Fibroblast of villous mesenchyme (primary cell): ENCODE measurements at places on chromosomes 5 and 9. TPM values are rescaled to one million over a fixed set of nuclear protein-coding genes. Genes with fewer than 3 reads are reported as not detected.

DNA sequence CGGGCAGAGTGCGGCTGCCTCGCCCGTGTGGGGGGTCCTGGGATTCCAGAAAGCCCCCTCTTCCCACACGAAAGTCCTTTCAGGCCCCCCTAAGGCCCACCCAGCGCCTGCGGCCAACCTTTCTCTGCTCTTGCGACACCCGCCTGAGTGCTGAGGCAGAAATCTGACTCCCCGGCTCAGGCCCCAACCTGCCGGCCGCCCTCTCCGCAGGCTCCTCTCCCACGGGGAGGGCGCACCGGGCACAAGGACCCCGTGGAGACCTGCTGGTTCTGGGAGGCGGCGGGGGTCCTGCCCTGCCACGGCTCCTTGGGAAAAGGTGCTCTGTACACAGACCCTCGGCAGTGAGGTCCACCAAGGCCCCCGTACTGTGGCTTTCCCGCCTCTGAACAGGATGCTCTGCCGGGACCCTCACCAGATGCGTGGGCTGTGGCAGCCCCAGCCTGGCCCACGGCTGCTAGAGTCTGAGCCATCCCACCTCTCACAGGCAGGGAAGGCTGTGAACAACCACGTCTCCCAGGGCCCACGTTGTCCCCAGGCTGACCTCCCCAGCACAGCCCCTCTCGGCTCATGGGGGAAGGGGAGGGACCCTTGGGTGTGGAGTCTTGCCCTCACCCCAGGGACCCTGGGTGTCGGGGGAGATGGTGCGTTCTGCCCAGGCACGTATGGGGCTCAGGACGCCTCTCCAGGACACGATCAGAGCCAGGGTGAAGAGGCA is 41.5 kb upstream of the EGFL7 start:
- DNase-seq = no peak

The RIMOC1 gene
- total RNA-seq = 18.4 and 27.6 TPM in 2 replicates

DNA sequence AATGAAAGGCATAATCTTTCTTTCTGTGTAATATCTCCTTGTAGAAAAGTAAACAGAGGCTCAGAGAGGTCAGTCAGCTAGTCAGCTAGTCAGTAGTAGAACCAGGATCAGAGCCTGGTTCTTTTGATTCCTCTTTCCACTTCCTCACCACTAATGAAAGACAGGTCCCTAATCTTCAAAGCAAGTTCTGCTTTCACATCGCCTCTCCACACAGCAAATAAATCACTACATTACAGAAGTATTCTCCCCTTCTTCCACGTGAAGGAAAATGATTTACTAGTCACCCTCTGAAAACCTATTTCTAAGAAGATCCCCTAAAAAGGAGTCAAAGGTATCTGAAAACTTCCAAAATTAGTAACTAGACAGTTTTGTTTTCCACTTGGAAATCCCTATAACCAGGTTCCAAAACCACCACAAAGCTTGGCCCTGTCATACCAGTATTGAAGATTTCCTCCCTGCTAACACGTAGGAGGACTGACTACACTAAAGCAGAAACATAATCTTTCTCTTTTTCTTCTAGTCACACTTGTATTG is 140.5 kb upstream of the TARS1 start:
- no peak for DNase-seq

DNA sequence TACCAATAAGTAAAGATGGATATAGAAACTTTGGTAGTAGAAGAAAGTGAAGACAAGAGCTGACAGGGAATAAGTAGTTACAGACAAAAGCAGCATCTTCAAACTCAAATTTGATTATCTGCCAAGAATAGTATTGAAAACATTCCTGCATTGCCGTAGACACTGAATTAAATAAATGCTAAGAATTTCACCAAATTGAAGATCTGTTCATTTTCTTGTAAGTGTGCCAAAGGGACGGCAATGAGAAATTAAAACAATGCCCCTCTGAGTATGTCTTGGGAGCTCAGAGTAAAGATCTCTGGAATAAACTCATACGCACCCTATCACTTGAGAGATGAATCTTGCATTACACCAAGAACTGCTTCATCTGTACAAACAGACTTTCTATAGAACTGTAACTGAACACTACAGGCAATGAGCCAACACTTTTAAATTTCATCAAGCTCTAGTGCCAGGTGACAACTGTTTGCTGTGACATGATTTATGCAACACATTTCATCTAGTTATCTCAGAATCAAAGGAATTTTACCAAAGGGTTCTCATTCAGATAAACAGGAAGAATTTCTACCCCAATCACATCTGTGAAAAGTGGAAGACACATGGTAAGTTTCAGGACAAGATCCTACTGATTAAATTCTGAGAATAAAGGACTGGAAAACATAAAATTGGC is 66.9 kb downstream of the RFX3 start:
- no peak for DNase-seq

DNA sequence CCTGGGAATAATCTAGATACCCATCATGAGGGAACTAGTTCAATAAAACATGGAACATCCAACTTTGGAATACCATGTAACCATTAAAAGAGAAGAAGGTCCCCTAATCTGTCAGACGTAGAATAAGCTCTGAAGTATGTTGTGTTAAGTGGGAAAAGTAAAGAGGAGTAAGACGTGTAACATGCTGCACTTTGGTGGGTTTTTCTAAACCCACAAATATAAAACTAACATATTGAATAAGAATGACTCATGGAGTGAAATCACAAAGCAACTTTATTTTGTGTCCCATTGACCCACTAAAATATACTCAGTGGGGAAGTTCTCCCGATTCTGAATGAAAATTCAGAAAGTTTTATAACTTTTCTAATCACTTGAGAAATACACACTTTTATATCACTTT is 67.9 kb upstream of the PIK3R1 start:
- DNase-seq = no peak

The FOXD4L4 gene
- under 0.01 TPM in 1 of 2 replicates, not detected in the other for total RNA-seq

GRCh38 chr9:6968271-6968670 is 210.5 kb downstream of the KDM4C start:
- DNase-seq = peak; percentile 72

DNA sequence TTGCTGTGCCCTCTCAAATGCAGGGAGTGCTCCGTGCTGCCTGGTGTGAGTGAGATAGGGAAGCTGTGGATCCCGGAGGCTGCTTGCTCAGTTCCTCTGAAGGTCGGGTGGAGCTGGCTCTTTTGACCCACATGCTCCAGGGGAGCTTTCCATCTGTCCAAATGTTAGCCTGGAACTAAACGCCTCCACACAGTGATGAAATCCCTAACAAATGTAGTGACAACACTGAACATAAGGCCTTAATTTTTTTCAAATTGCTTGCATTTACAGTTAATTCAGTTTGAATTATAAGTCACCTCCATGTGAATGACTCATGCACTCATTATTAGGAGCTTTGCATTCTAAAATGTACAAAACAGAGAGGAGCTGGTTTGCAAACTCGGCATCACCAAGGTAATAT is 27.0 kb downstream of the PRDM6 start:
- peak; percentile 38 for DNase-seq

The UBE2QL1 gene
- total RNA-seq = not detected in 2 replicates

The SLC31A2 gene
- 11.6 and 23.3 TPM in 2 replicates for total RNA-seq

The PTPRD gene
- total RNA-seq = 7.1 and 26.3 TPM in 2 replicates

- peak; percentile 46 for DNase-seq
Observed at GRCh38 chr5:119340597-119341218, 15.1 kb upstream of the TNFAIP8 start.

The TLE4 gene
- 48.3 and 79.0 TPM in 2 replicates for total RNA-seq

DNA sequence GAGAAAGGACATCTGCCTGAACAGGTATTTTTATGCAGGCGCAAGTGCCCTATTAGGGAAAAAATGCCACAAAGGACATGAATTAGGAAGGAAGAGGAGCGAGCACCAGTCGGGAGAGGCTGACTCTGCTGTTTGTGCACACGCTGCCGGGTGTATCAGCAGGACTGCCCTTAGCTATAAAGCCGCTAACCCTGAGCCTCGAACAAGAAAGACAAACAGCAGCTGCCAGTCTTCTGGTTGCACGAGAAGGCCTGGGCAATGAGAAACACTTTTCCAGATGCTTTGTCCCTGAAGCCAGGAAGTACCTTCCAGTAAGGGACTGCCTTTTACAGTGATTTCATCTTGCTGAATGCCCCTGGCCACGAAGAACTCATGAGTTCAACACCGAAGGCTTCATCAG is 12.6 kb downstream of the QSOX2 start:
- peak; percentile 19 for DNase-seq

The LVRN gene
- under 0.01 and 0.64 TPM in 2 replicates for total RNA-seq
